ENCODE measurements at places on chromosomes 2 and 18.
A peak's percentile ranks its signal among the peaks of the same experiment; 100 is the strongest.

DNA sequence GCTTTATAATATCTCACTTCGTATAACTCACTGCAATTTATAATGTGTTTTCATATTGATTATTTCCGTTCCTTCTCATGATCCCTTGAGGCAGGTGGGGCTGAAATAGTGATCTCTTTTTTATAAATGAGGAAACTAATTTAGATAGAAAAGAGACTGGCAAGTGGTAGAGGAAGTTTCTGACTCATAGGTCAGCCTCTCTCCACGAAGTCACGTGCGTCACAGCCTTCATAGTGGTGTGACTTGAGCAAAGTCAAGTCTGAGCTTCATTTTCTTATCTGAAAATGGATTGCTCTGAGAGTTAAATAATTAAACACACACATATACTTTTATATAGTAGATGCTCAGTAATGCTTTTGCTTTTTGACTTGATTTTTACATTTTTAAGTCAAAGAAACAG, 19.9 kb downstream of the ABCG5 start:
- DNase-seq: no peak

DNA sequence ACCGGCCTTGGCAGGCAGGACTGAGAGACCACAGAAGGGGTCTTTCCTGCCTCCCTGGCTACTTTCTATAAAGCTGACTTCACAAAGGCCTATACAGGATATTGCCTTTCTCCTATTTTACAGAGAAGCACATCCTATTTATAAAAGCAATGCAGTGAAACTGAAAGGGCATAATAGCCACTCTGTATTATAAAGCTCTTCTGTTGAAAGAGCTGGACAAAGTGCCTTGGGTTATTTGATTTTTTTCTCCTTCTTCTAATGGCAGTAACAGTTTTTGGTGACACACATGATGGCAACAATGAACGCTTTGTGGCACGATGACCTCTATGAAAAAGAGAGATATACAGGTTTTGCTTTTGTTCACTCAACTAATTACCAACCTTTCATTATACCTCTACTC, 281.1 kb downstream of the ZNF516 start:
- peak; percentile 59 for DNase-seq

DNA sequence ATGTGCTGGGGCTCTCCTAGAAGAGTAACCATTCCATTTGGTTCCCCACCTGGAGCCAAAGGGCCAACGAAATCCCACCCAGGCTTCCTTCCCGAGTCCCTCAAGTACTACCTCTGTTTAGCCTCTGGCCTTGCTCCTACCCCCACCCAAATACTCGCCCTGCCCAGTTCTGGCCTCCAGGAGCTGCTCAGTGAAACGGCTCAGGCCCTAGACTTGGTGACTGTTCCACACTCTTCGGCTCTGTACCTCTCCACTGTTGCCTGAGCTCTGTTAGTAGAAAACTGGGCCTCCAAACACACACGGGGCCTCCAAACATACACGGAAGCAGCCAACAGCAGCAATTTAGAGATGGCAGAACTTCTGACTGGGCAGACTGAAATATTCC, 4.2 kb downstream of the OTX1 start:
- DNase-seq: no peak

GRCh38 chr2:29281086-29281915, 166.1 kb downstream of the CLIP4 start:
- peak; percentile 40 for DNase-seq

DNA sequence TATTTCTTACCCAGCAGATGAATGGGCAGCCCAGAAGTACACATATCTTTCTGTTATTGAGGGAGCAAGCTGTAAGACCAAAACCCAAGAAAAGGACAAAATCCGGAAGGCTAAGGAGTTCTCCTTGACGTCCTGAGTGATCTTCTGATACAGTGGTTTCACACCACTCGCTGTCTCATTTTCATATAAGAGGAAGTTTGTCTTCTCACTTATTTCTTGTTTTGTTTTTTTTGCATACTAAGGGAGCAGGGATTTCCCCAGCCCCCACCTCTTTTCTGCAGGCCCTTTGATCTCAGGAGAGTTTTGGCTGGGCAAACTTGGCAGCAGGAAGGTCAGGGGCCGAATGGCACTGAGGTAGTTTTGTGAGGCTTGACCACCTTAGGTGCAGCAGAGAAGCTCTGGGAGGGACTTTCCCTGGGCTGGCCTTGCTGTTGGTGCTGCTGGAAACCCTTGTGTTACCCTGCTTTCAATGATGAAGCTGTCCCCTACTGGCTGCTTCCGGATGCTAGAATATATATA, 13.3 kb downstream of the CHRNA1 start:
- DNase-seq: no peak

All from NCI-H510A treated with DMSO at 0.1 percent for 48 hours (cell line).